Dermis blood vessel endothelial cell (primary cell): ENCODE measurements at places on chromosomes 2 and 18. TPM values are rescaled to one million over a fixed set of nuclear protein-coding genes. Genes with fewer than 3 reads are reported as not detected.

Gene CIAO1
- total RNA-seq = 72.6 and 120 TPM in 2 replicates

Gene ABCG8
- not detected in 2 replicates for total RNA-seq

Gene MEP1B
- not detected in 2 replicates for total RNA-seq

Gene ME2
- total RNA-seq = 45.3 and 64.8 TPM in 2 replicates

Gene ARPC2
- 278 and 352 TPM in 2 replicates for total RNA-seq

Gene BCL2
- total RNA-seq = 0.88 and 1.4 TPM in 2 replicates

Gene HS1BP3
- 36.9 and 49.9 TPM in 2 replicates for total RNA-seq

Gene TMEM200C
- not detected in 2 replicates for total RNA-seq

Gene ALS2
- 33.4 and 38.1 TPM in 2 replicates for total RNA-seq

Gene FLACC1
- total RNA-seq = 0.84 and 2.0 TPM in 2 replicates

Gene C2orf15
- total RNA-seq = 0.37 TPM in 1 of 2 replicates, not detected in the other
